ENCODE measurements at places on chromosomes 6 and 20. TPM values are rescaled to one million over a fixed set of nuclear protein-coding genes. Genes with fewer than 3 reads are reported as not detected.

- H3K27ac ChIP-seq, result no peak overlapping the region
- no peaks in the 10 kb centered on the region for H3K36me3 ChIP-seq
- DNase-seq, result no peak
- no peaks in the 10 kb centered on the region for H3K4me1 ChIP-seq
- no peaks in the 10 kb centered on the region for H3K27me3 ChIP-seq
Observed at GRCh38 chr6:23454080-23454976, 671.7 kb upstream of the NRSN1 start.

GRCh38 chr20:44131704-44132103 is 55.3 kb downstream of the JPH2 start:
- no peak for DNase-seq
- no peaks in the 10 kb centered on the region for H3K4me1 ChIP-seq
- H3K27me3 ChIP-seq, result no peaks in the 10 kb centered on the region

- H3K4me1 ChIP-seq, result no peaks in the 10 kb centered on the region
- no peaks in the 10 kb centered on the region for H3K36me3 ChIP-seq
- no peak overlapping the region for H3K4me3 ChIP-seq
- H3K27me3 ChIP-seq, result no peaks in the 10 kb centered on the region
- no peak for DNase-seq
Observed at GRCh38 chr20:48703511-48704219, 124.1 kb downstream of the PREX1 start.

DNA sequence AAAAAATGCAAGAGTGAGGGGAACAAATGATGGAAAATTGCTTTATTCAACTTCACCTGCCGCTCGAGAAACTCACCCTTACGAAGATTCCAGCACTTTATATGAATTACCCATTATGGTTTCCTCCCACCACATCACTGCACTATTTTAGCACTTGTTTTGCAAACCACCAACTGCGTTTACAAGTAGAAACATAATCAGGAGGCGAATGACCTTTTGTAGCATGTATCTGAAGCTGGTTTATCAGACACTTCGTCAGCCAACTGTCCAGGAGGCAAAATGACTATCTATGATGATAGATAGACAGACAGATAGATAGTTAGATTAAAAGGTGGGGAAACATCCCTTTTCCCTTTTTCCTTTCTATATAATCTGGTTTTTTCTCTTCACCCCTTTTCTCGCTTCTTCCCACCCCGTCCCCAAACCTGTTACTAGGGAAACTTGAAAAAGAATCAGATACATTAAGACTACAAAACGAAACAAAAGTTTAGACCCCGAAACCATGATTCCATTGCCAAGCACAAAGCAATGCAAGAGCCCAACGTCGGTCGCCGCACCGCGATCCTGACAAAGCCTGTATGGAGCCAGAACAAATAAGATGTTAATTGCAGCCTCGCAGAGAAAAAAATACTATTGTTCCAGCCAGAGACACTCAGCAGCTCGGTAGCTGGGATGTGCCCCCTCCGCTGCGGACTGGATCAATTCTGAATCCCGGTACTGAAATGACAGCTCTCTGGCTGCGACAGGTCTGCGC is 933 bp upstream of the ADGRB3 start:
- peaks cover 2% of the 10 kb centered on the region for H3K27me3 ChIP-seq
- H3K4me1 ChIP-seq, result peaks cover 20% of the 10 kb centered on the region
- peak overlapping the region; percentile 61 for H3K4me3 ChIP-seq

- peak overlapping the region; percentile 80 for H3K4me3 ChIP-seq
- peaks cover 9% of the 10 kb centered on the region for H3K4me1 ChIP-seq
- no peaks in the 10 kb centered on the region for H3K27me3 ChIP-seq
- H3K27ac ChIP-seq, result peak overlapping the region; percentile 90
Observed at GRCh38 chr20:542777-543368, 717 bp downstream of the CSNK2A1 start.

GRCh38 chr20:35583636-35584560 is 31.7 kb upstream of the SPAG4 start:
- H3K27ac ChIP-seq, result no peak overlapping the region
- DNase-seq, result no peak
- H3K27me3 ChIP-seq, result no peaks in the 10 kb centered on the region
- H3K4me1 ChIP-seq, result no peaks in the 10 kb centered on the region

DNA sequence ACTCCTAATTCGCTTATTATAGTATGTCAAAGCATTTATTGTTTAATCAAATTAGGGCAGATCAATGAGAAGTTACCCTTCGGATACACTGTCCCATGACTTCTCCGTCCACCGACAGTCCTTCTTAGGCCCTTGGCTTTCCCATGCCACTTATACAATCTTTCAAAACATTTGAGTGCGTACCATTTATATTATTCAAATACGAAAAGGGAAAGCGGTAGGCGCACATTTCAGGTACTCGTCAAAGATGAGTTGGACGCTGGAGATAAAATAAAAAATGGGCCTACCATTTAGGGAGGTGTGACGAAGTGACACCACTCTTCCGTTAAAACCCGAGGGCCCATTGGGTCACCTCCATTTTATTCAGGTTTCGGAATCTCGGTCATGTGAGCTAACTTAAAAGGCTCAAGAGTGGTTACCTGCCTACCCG is 542 bp upstream of the AFG1L start:
- no peaks in the 10 kb centered on the region for H3K36me3 ChIP-seq
- peak overlapping the region; percentile 82 for H3K4me3 ChIP-seq
- no peaks in the 10 kb centered on the region for H3K4me1 ChIP-seq
- DNase-seq, result no peak
- no peaks in the 10 kb centered on the region for H3K27me3 ChIP-seq

DNA sequence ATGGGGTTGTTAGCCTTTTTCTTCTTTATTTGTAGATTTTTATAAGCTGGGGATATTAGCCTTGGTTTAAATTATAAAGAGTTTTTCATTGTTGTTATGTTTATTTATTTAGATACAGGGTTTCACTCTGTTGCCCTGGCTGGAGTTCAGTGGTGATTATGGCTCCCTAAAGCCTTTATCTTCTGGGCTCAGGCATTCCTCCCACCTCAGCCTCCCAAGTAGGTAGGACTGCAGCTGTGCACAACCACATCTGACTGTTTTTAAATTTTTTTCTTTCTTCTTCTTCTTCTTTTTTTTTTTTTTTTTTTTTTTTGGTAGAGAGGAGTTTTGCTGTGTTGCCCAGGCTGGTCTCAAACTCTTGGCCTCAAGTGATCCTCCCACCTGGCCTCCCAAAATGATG is 80.9 kb downstream of the UBE3D start:
- no peaks in the 10 kb centered on the region for H3K4me1 ChIP-seq
- no peak overlapping the region for H3K4me3 ChIP-seq
- H3K27ac ChIP-seq, result no peak overlapping the region
- DNase-seq, result no peak

GRCh38 chr20:381581-382290 is 1.2 kb downstream of the TRIB3 start:
- H3K27me3 ChIP-seq, result no peaks in the 10 kb centered on the region
- H3K4me3 ChIP-seq, result peak overlapping the region; percentile 68
- peak overlapping the region; percentile 98 for H3K27ac ChIP-seq
- peaks cover 3% of the 10 kb centered on the region for H3K4me1 ChIP-seq
- no peaks in the 10 kb centered on the region for H3K36me3 ChIP-seq

- peaks cover 13% of the 10 kb centered on the region for H3K4me1 ChIP-seq
- peak overlapping the region; percentile 73 for H3K4me3 ChIP-seq
- no peak overlapping the region for H3K27ac ChIP-seq
- H3K27me3 ChIP-seq, result peaks cover 3% of the 10 kb centered on the region
Observed at GRCh38 chr6:108116546-108117426, 42.2 kb upstream of the OSTM1 start.

DNA sequence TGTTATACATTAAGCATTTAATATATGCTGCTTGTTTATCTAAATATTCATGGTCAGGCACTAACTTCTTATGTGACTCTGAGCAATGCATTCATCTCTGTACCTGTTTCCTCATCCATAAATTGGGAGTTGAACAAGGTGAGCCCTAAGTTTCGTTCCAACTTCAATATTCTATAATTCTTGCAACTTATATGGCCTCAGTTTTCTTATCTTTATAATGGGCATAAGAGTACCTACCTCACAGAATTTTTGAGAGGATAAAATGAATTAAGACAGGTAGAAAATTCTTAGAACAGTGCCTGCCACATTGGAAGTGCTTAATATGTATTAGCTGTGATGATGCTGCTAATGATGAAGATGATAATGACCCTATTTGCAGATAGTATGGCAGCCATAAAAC is 11.8 kb upstream of the HIVEP2 start:
- no peaks in the 10 kb centered on the region for H3K4me1 ChIP-seq
- no peaks in the 10 kb centered on the region for H3K27me3 ChIP-seq
- H3K36me3 ChIP-seq, result no peaks in the 10 kb centered on the region
- no peak for DNase-seq
- no peak overlapping the region for H3K4me3 ChIP-seq
- no peak overlapping the region for H3K27ac ChIP-seq

Gene SAMD3
- 0.29 TPM for polyA plus RNA-seq

Gene CLDN20
- not detected for polyA plus RNA-seq

Gene SYCP2
- polyA plus RNA-seq, result 0.07 TPM

Gene PKIG
- polyA plus RNA-seq, result 24.3 TPM

Gene ANGPT4
- 0.13 TPM for polyA plus RNA-seq

Gene GGTLC1
- not detected for polyA plus RNA-seq

Measured in liver (tissue), 10 donors.